ENCODE measurements at places on chromosomes 4 and X.

DNA sequence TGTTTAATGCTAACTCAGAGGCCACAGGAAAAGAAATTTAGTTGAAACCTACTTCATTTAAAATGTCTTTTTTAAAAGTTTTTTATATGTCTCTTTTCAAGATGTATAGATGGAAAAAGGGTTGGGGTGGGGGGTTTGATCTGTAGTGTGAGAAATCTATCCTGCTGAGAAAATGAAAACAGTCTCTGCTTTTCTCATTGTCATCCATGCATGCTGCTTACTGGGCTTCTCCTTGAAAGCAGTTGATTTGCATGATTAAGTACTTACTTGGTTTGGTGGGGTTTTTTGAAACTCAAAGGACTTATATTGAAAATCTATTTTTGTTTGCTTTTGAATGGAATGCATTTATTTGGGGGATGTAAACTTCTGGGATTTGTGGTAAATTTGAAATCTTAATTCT is 313.6 kb upstream of the DKK2 start:
- no peak for DNase-seq

GRCh38 chrX:29555465-29556091 is 659.8 kb upstream of the MAGEB2 start:
- no peak for DNase-seq

- no peak for DNase-seq
Observed at GRCh38 chr4:156547891-156548290, 423.7 kb downstream of the PDGFC start.

DNA sequence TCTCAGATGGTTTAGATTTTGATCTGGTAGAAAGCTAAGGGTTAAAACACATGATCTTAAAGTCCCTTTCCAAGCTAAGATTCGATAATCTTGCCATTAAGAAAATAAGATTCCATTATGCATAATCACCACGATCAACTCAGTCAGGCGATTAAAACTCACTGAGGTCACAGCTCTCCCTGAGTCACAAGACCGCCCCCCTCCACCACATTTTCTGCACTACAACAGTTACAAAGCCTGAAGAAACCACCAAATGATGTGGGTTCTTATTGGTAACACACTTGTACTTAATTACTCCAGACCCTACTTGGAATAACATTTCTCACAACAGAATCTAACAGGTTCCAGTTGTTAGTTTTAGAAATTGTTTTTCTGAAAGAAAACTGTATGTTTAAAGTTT is 62.8 kb downstream of the SH3KBP1 start:
- DNase-seq = no peak

All from cerebellum (tissue), 4 donors.